ENCODE measurements at places on chromosomes 11 and 22.

DNA sequence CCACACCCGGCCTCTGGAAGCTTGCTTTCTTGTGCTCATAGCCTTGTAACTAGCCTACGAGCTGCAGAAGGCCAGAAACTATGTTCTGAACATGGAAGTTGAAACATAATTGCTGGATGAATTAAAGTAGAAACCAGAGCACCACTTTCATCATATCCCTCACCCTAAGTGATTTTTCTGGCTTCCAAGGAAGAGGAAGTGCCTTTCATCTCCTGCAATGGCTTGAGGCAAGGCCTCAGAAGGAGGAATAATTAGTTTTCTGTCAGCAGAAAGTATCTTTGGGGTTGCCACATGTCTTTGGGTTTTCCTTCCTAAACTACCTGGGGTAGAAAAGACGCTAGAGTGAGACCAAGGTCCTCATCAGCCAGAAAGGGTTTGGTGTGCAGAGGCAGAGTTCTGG is 14.5 kb downstream of the RPL27A start:
- no peak for DNase-seq

GRCh38 chr11:80722629-80723028 is 1281.8 kb upstream of the TENM4 start:
- no peak for DNase-seq

- peak; percentile 45 for DNase-seq
These were observed 116.0 kb upstream of the TOP3B start for GRCh38 chr22:22098457-22099193.

- DNase-seq = no peak
These were observed 83.7 kb downstream of the TRAF6 start for GRCh38 chr11:36426226-36426848.

DNA sequence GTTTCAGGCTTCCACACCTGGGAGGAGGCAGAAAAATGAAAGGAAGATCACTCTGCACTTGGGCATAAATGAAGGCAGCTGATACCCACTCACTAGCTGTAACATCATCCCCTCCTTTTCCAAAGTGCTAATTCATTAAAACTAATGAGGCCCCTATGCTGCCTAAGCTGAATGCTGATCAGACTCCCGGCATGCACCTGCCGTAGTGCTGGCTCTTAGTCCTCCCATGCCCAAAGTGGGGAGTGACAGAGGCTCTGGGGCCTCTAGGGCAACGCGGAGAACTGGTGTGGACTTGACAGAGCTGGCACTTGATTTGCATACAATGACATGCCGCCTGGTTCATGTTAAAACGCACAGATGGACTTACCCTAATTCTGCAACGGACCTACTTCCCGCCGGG is 96.5 kb upstream of the NCAM1 start:
- DNase-seq = no peak

DNA sequence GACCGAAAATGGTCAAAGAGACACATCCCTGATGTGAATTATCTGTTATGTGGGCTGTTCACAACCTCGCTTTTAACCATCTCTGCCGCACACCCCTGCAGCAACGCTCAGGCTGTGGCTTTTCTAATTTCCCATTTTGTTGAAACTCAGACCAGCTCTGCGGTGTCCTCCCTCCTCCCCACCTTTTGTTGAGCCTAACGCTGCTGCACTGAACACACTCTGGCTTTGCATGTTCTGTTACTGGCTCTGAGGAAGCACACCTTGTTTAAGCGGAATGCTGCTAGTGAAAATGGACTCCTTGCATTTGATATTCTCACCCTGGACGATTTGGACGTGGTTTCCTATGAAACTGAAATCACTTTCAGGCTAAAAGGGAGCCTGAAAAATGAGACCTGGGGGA is 198.5 kb upstream of the MTNR1B start:
- no peak for DNase-seq

Data from GM12864 (cell line).